ENCODE measurements at places on chromosomes 5 and 9.

DNA sequence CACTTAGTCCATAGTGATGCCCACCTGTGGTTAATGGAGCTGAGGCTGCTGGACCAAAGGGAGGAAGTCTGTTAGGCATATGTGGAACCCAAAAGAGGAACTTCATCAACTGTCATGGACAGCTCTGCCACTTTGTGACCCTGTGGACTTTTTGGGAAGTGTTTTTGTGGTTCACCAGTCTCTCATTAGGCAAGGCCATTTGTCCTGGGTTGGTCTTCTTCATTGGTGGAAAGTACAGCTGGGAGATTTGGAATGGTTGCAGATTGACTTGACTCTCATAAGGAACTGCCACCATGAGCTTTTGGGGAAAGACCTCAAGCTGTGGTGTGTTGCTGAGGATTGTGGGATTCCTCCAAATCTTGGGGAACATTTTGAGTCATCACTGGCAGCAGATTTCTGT lies 31.9 kb upstream of the IL12B start:
- DNase-seq: peak; percentile 11

DNA sequence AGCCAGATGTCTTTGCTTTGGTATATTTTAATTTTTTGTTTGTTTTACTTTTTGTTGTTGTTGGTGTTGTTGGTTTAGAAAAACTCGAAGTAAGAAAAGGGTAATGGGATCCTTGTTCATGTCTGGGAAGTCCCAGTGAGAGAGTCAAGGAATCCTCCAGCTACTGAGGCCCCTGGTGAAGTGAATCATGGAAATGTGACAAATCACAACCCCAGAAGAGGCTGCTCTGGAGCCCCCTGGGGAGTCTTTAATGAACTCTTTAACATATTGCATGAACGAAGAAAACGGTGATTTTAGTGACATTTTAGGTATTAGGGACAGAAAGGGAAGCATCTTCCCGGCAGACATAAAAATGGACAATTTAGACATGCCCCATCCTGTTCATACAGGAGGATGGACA lies 41.3 kb downstream of the TMEM174 start:
- no peak for DNase-seq

- DNase-seq: no peak
These were observed 230.3 kb upstream of the MVB12B start for GRCh38 chr9:126096340-126096739.

DNA sequence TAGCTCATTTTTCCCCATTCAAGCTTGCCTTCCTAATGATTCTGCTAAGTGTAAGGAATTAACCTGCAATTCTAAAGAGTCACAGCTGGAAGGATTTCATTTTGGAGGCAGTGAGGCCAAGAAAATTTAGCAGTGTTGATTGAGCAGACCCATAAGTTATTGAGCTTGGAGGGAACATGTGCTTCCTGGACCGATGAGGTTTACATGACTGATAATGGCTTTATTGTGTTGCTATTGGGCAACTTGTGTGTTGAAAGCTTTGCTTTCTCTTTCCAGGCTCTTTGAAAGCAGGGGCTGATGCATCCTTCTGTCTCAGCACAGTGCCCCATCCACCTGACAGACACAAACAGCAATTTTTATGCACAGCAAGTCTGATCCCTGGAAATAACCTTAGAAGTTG lies 398.9 kb upstream of the PCSK5 start:
- DNase-seq: no peak

- no peak for DNase-seq
These were observed 75.3 kb downstream of the ARHGAP26 start for GRCh38 chr5:142845402-142845921.

DNA sequence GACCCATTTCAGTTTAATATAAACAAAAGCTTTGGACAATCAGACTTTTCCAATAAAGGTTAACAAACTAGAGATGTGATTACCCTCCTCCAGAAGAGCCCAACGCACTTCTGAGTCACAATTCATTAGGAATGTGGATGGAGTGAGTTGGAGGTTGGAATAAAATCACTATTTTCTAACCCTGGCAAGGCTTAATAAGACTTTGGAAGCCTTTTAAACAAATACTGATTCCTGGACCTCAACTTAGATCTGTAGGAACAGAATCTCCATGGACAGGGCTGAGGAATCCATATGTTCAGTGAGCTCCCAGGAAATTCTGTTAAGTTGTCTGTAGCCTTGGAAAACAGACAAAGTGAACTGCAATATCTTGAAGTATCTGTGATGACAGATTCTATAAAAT lies 233.5 kb upstream of the ELL2 start:
- DNase-seq: no peak

DNA sequence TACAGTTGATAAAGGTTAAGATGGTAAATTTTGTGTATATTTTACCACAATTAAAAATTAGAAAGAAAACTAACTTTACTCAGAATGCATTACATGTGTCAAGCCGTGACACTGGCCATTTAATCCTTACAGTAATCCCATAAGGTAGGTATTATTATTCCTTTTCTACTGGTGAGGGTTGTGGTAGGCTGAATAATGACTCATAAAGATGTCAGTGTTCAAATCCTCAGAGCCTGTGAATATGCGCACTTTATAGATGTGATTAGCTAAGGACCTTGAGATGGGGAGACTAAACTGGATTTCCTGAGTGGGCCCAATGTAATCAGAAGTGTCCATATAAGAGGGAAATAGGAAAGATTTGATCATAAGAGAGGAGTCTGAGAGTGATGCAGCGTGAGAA lies 288.1 kb downstream of the TMEM167A start:
- DNase-seq: no peak

GRCh38 chr5:76821136-76821535 lies 2.3 kb downstream of the F2RL1 start:
- DNase-seq: no peak

GRCh38 chr5:135150767-135151166 lies 116.7 kb upstream of the PITX1 start:
- DNase-seq: no peak

GRCh38 chr9:69582018-69582417 lies 90.2 kb downstream of the APBA1 start:
- no peak for DNase-seq

- DNase-seq: no peak
These were observed 132.0 kb downstream of the FSTL4 start for GRCh38 chr5:133480366-133480765.

GRCh38 chr9:35522187-35522586 lies 32.3 kb downstream of the RUSC2 start:
- no peak for DNase-seq

GRCh38 chr9:21825637-21826036 lies 23.2 kb downstream of the MTAP start:
- no peak for DNase-seq

DNA sequence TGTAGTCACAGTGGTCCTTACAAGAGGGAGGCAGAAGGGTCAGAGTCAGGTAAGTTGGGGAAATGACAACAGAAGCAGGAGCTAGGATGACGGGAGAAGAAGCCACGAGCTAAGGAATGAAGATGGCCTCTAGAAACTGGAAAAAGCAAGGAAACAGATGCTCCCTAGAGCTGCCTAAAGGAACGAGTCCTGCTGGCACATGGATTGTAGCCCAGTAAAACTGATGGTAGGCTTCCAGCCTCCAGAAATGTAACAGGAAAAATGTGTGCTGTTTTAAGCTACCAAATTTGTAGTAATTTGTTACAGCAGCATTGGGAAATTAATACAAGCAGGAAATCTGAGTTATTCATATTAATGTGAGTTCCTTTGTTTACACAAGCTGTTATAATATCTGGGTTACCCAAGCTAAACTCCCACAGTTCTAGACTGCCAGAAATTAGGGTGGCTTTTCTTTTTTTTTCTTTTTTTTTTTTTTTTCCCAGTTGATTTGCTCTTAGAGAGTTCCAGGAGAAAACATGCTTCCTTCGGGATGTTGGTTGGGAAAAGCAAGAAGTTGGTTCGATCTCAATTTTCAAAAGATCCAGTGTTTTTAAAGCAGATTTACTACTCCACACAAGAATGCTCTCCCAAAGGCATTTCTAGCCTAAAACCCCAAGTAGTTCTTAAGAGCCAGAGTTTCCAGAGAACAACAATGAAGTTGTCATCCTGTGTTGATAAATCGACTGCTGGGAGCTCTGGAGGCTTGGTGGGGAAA lies 400.0 kb upstream of the SLC24A2 start:
- DNase-seq: no peak

GRCh38 chr5:78005021-78005785 lies 229.1 kb upstream of the TBCA start:
- no peak for DNase-seq

DNA sequence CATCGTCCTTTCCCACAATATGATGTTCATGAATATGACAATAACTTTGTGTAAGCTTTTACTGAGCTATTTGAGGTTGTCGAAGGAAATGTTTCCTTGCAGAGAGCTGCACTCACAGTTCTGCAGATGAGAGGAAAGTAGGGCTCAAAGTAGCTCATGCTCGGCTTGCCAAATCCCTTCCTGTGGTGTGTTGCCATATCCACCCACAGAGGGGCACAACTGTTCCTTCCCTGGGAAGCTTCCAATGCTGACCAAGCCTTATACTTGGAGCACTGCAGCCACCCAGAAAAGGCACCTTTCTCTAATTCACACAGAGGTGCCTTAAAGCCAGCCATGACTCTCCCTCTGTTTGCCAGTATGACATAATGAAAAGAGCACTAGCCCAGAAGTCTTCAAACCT lies 390.3 kb downstream of the CAAP1 start:
- peak; percentile 3 for DNase-seq

DNA sequence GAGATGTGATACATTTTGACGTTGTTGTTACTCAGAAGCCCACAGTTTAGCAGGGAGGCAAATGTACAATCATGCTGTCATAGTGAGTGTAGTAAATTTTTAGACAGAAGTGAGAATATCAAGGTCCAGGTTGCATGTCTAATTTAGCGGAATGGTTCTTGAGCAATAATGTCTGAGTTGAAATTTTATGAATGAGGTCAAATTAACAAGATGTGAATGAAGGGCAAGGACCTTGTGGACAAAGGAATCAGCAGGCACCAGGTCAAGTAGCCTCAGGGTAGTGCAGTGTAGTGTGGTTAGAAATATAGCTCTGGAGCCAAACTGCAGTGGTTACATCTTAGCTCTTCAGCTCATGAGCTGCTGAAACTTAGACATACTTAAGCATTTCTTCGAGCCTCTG lies 36.2 kb downstream of the TNFSF8 start:
- no peak for DNase-seq

- no peak for DNase-seq
These were observed 45.9 kb downstream of the ANXA2R start for GRCh38 chr5:42994246-42994554.

- no peak for DNase-seq
These were observed 3.7 kb downstream of the MYO10 start for GRCh38 chr5:16932401-16932800.

DNA sequence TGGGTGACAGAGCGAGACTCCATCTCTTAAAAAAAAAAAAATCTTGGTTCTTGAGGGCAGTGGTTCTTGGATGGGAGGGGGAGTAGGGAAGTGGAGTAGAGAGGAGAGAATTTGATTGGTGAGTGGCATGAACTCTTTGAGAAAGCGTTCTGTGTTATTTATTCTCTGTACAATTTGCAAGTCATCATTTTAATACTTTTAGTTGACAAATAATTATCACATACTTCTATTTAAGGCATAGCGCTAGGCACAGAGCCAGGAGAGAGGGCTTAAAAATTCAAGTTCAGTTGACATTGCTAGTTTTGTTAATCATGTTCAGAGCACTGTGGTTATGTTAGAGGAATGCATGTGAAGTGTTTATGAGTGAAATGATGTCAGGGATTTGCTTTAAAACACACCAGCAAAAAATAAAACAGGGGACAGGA lies 24.6 kb downstream of the HSDL2 start:
- no peak for DNase-seq

GRCh38 chr5:3386637-3387036 lies 209.0 kb upstream of the IRX1 start:
- DNase-seq: no peak

DNA sequence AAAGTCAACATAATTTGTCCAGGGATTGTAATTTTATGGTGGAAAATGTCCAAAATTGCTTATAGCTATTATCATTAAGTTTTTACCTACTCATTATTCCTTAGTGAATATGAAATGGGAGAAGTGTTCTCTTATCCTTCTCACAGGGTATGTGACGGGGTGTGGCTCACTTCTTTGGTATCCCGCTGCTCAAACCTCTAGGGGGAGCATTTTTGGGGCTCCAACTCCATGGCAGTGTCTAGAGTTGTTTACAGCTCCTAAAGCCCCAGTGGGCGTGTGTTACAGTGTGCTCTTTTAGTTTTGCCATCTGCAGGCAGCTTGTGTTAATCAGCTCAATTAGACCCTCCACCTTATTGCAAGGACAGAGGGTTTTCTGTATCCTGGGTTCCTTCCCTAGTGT lies 89.4 kb downstream of the CDKN2A start:
- no peak for DNase-seq

DNA sequence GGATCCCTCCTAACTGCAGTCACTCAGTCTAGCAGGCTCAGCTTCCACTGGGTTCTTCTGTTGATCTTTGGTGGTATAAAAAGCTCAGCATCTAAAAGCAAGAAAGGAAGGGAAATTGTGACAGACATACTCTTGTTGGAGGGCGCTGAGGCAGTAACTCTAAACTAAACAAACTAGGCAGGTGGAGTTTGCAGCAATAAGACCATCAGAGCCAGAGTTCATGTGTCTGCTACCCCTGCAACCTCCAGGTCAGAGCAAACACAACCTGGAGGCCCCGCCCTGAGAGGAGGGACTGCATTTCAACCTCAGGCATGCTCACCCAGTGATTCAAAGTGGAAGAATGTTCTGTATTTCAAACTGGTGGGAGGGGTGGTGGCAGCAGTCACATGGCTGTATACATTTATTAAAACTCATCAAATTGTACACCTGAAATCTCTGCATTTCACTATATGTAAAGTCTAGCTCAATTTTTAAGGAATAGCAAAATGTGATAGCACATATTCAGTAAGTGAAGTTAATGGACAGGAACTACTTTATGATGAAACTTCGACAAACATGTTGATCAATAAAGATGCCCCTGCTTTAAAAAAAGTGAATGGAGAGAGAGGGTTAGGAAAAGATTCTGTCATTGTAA lies 7.1 kb downstream of the ACTL7A start:
- no peak for DNase-seq

GRCh38 chr5:74616236-74617146 lies 24.0 kb downstream of the ENC1 start:
- no peak for DNase-seq

GRCh38 chr5:56251918-56252553 lies 18.9 kb upstream of the ANKRD55 start:
- DNase-seq: no peak

DNA sequence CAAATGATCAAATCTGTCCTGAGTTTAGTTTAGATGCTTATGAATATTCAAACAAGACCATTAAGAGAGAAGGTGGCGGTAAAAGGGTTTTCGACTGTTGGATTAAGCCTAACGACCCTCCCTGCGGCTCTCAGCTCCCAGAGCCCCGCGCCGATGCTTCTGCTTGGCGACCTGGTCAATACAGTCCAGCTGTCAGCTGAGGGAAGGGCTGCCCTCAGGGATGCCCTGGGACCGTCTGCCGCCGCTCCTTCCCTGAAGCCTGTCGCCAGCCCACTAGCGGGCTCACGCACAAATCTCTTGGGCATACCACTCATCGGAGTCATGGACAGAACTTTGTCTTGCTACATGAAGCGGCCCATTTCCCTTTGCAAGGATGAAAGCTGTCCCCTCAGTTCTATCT lies 136.6 kb upstream of the RAPGEF1 start:
- no peak for DNase-seq
